ENCODE measurements at places on chromosomes 3 and 15. TPM values are rescaled to one million over a fixed set of nuclear protein-coding genes. Genes with fewer than 3 reads are reported as not detected.

Gene TMCO5A
- not detected for total RNA-seq

Gene SEMA5B
- not detected for total RNA-seq

Gene SLC2A2
- not detected for total RNA-seq

Gene AP3B2
- 0.36 TPM for total RNA-seq

Gene PLCH1
- 0.36 TPM for total RNA-seq

Gene NPAP1
- total RNA-seq, result not detected

Gene OR5K3
- not detected for total RNA-seq

Gene TFG
- 81.4 TPM for total RNA-seq

Gene P2RY13
- total RNA-seq, result not detected

Gene LRRC34
- 2.2 TPM for total RNA-seq

Gene DUOXA2
- not detected for total RNA-seq

Gene PLCB2
- under 0.01 TPM for total RNA-seq

Gene DAZL
- not detected for total RNA-seq
